Stimulated activated CD4-positive, alpha-beta T cell treated with anti-CD3 and anti-CD28 coated beads, Interleukin-15, amount 100 ng/mL, for 1 hour (primary cell): ENCODE measurements at places on chromosomes 2 and 18.

DNA sequence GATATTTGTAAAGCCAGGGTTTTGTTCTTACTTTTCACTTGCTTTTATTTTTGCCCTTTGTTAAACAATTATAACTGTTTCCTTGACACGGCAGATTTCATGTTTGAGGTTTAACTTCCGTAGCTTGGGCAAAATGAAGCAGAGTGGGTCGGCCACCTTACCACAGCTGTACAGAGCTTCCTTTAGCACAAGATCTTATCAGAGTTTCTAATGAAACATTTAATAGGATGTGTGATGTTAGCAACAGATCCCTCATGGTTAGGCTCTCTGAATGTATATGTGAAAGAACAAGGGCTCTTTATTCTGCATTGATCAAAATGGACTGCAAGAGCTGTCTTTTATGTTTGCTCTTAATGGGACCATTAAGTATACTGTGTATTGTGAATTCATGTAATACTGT, 22.3 kb downstream of the RNF125 start:
- DNase-seq: no peak

DNA sequence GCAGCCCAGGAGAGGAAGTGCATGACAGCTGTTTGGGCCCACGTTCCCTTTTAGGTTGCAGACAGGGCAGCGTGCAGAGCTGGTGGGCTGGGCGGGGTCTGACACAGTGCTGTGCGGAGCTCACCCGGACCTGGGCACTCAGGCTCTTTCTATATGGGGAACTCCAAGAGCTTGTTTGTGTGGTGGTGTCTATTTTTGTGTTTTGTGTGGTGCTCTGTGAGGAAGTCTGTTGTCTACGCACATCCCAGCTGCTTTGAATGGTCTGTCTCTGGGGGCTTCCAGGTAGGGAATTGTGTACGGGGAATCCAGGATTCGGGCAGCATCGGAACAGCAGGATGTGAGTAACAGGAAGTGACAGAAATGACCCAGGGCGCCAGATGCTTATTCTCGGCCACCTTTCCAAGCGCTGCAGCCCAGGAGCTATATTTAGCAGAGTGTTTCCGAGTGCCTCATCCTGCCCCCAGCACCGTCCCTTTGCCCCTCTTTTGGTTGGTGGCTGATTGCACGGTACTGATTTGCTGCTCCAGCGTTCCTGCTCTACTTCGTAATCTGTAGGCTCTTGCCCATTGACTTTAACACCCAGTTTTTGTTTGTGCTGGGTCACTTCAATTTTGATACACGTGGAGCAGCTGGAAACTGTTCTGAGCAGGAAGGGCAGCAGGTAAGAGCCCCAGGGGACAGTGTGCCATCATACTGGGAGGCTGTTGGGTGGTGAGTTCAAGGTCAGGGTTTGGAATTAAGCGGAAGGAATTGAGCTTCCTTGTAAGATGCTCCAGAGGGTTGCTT, 64.7 kb downstream of the DGKD start:
- DNase-seq: no peak

- no peak for DNase-seq
These were observed 70.6 kb downstream of the CTAGE1 start for GRCh38 chr18:22346953-22347605.

DNA sequence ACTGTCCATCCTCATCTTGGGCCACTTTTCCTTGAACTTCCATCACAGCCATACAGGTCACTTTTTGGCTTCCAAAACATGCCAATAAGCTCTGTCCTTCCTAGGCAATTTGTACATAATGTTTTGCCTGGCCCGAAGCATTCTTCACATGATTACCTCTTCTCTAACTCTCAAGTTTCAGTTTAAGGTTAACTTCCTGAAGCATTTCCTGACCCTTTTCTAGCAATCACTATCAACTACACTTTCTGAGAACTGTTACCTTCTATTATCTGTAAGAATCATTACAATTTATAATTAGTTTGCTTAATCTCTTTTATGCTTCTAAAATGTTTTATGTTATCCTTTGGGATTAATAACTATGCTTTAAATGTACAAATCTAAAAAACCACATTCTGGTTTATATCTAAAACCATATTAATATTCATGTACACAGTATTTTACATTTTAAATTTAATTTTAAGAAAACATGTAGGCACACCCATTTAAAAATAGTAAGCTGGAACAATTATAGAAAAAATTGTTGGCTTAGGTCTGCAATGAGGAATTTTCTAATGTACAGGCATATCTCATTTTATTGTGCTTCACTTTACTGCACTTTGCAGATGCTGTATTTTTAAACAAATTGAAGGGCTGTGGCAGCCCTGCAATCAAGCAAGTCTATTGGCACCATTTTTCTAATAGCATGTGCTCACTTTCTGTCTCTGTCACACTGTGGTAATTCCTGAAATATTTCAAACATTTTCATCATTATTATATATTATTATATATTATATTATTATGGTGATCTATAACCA, 76.4 kb downstream of the C2orf74 start:
- DNase-seq: no peak

DNA sequence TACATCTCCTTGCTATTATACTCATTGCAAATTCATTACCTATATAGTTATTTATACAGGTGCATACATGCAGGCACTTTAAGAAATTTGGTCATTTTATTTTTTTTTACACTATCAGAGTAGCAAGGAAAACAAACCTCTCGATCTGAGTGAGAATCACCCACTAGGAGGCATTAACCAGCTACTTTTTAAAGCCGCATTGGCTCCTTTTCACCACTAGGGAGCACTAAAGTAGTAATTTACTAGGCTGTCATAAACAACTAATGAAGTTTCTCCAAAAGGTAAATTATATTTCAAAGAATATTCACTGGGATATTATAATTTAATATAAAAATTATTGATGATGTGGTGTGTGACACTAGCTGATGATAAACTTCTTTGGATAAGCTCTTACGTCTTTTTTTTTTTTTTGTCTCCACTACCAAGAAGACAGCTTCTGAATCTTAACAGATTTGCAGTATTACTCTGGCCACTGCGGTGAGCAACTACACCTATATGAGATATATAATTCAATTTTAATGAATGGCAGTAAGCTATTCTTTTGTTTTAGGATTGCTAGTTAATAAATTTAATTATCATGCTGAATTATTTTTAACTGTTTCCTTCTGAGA, 101.9 kb downstream of the NOL4 start:
- DNase-seq: no peak

- DNase-seq: no peak
These were observed 297.7 kb upstream of the SYT4 start for GRCh38 chr18:43574974-43575373.

GRCh38 chr18:45910405-45911023, 56.6 kb downstream of the EPG5 start:
- peak; percentile 26 for DNase-seq

DNA sequence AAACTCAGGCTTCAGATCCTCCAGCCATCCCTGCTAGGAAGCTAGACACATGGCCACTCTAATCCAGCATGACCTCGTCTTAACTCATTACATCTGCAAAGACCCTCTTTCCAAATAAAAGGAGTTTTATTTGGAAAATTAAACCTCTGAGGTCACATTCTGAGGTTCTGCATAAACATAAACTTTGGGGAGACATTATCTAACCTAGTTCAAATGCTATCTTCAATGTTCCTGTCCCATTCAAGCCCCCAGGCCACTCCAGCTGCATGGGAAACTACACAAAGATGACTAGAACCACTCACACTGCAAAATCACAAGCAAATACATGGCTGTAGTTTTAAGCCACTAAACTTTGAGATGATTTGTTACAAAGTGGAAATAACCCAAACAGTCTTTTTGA, 99.0 kb upstream of the RNF152 start:
- no peak for DNase-seq

DNA sequence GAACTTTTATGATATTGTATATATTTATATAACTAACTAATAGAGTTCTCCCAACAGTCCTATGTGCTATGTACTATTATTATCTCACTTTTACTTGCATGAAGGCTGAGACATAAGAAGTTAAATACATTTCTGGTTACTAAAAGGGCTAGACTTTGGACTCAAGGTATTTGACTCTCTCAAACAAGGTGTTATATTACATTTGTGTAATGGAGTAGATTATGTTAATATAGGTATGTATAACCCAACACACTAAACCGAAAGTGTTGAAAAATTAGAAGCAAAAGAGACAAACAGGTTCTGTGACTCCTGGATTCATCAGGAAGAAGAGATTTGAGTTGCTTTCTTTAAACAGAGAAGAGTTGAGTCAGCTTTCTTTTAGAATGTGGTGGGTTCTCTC, 733.6 kb upstream of the ZEB2 start:
- no peak for DNase-seq

GRCh38 chr2:181998041-181998835, 12.6 kb downstream of the PPP1R1C start:
- DNase-seq: no peak

DNA sequence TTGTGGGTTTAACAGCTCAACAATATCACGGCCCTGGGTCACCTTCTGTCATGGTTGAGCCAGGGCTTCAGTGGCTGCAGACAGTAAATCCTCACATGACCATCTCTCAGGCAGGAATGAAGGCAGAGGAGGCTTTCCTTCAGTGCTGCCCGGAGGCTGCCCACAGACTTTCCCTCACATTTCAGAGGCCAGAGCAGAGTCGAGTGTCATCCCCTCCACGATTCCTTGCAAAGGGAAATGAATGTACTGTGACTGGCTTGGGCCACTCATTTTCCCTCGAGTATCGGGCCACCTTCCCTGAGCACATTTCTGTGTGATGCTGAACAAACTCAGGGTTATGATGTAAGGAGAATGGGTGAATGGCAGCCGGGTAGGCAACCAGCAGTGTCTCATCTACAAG, 10.0 kb upstream of the REEP1 start:
- DNase-seq: no peak

- no peak for DNase-seq
These were observed 43.0 kb upstream of the RHOB start for GRCh38 chr2:20403774-20404312.

DNA sequence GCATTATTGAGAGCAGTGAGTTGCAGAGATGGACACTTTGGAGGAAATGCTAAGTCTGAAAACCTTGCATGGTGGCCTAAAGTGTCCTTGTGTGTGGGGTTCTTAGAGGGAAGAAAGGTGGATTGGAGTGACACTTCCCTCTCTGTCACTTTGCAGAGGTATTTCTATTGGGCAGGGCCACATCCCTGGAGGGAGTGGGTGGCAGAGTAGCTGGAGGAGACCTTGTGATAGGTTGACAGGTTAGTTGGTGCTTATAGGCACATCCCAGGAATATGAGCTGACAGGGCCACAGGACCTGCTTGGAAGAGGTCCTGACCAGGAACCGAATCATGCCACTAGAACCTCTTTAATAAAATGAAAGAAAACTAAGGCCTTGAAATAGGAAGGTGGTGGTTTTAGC, 972 bp upstream of the IGFBP5 start:
- DNase-seq: no peak

DNA sequence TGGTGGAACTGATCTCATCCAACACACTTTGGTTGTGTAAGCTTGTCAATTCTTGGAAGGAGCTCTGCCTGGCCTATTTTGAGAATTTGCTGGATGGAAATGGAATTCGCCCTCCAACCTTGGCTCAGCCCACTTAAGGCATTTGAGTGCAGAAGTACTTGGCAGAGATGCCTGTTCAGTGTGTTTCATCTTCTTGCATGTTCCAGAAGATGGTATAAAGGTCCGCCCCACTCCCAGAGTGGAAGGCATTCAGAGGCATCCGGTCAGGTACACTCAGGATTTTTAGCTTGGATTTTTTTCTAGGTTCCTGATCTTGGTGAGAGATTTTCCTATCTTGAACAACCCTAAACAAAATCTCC, 61.3 kb upstream of the TXNDC2 start:
- no peak for DNase-seq

DNA sequence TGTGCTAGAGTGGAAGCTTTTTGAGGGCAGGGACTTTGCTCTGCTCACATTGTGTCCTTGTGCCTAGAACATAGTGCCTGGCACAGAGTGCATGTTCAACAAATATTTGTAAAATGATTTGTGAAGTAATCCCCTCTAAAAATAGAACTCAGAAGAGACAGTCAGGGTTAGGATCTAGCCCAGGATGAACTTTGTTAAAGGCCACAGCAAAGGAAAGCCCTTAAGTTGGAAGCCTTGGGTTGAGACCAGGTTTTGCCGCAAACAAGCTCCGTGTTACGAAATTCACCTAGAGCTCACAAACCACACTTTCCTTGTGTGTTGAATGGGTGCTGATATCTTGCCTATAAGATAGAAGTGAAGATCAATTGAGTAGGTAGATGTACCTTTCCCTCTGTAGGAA, 84.2 kb downstream of the SETBP1 start:
- no peak for DNase-seq

DNA sequence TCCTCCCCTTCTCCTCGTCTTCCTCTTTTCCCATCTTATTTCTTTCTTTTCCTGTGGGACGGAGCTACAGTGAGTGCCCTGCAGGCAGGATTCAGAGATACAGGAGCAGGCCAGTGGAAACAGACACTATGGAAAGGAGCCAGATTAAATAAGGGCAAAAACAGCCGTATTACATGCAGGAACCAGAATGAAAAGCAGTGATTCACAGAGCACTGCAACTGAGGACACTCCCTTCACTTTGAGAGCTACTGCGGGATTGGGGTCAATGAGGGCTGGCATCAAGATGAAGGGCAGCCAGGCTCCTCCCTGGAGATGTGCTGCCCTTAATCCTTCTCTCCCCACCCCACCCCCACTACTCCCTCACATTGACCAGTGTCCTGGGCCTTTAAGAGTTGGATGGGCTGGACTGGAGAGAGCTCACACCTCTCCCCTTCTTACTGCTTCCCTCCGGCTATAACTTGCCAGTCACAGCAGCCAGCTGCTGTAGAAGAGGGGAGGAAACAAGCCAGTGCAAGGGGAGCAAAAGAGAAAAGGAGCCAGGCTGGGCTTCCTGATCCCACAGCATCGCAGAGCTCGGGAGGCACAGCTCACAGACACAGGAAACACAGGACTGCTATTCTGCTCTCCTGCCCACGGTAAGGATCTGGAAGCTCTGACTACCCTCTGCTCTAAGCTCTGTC, at the start of gene PLCD4:
Gene PLCD4, plus strand, starts transcription at position 464 of the 680 bp plus-strand sequence. CDS start 7,841 bp downstream, outside the sequence.
- DNase-seq: no peak

DNA sequence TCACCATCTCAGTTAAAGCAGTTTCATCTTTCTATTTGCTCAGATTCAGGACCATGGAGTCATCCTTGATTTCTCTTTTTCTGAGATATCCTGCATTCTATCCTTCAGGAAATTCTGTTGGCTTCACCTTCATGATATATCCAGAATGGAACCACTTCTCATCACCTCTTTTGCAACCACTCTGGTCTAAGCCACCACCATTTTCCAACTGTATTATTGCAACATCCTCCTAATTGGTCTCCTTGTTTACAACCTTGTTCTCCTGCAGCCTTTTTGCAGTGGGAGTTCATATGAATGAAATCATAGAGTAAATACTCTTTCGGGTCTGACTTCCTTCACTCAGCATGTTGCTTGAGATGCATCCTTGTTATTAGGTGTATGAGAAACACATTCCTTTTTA, 3.4 kb upstream of the EFEMP1 start:
- no peak for DNase-seq

- DNase-seq: no peak
These were observed 4.7 kb upstream of the KCNK3 start for GRCh38 chr2:26687801-26688200.
